ENCODE measurements at places on chromosomes 2 and 18.

GRCh38 chr2:236505648-236506047 lies 64.0 kb upstream of the ACKR3 start:
- no peak for DNase-seq

DNA sequence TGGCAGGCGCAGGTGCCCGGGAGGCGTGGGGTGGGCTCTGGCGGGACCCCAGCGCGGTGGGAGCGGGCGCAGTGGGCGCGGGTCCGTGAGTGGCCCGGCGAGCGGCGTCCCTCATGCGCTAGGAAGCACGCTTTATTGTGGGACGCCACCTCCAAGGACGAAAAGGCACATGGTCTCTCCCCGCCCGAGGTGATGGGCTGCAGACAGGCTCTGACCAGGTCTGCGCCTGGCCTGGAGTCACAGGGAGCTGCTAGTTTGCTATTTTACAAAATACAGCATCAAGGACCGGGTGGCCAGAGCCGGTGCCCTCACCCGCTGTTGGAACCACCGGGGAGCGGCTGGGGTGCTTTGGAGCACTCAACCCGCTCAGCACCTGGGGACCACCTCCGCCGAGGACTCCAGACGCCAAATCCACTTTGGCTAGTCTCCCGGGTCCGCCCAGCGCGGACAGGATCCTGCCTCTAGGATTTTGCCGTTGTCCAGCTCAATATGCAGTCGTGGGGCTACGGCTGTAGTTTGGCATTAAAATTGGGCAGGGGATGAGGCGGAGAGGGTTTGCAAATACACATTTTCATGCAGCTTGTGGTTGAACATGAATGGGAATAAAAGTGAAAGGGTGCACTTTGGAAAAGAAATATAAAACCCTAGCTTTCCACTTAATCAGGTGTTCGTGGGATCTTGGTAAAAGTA lies 65.4 kb downstream of the LRRFIP1 start:
- DNase-seq = no peak

DNA sequence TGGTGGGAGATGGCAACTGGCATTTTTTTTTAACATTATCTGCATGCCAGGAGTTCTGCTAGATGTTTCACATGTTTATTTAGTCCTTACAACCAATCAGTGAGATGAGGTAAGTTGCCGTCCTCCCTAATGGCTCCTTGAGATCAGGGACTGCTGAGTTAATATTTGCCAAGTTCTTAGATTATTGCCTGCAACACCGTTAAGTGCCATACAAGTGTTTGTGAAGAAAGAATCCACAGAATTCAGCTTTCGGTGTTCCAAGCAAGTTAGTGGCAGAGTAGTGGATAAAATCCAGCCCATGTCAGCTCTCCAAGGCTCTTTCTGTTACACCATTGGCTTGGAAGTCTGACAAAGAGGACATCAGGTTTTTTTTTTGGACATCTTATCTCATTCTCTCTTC lies 95.9 kb downstream of the C1QL2 start:
- no peak for DNase-seq

DNA sequence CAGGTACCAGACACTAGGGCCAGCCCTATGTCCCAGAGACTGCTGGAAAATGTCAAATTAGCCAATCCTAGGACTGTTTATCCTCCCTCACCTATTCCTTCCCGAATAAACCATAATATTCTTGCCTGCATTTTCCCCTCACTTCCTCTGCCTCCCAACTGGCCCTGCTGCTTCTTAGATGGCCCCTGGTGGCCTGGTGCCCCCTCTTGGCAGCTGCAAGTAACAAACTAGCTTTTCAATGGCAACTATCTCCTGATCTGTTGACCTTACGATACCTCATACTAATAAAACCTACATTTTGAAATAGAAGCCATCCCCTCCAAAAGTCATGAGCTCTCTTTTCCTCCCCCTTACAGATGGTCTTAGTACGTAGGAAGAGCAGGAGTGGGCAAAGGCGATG lies 132.0 kb downstream of the ALPK2 start:
- no peak for DNase-seq

GRCh38 chr2:6958616-6959235 lies 41.5 kb downstream of the RNF144A start:
- no peak for DNase-seq

DNA sequence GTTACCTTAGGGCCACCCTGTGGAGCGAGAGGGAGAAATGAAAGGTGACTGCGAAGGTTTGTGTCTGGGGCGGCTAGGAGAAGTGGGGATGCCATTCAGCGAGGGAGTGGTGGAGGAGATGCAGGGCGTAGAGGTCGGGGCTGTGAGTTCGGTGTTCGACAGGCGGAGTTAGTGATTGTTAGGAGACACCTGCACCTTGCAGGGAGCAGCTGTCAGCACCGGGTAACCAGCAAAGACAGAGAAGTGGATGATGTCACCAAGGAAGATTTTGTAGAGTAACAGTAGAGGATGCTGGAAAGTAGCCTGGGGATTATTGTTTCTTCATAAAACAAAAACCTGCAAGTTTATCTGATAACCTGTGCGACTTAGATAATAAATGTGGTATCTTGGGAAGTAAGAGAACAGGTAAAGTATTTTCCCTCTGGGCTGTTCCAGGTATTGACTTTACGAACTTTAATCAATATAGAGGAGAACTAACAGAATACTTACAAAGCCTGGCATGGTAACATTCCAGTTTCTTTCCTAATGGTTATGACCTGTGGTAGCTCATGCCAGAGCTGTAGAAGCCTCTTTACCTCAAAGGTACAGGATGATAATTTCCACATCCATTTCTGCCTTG lies 63.8 kb downstream of the SPTBN1 start:
- DNase-seq = no peak

DNA sequence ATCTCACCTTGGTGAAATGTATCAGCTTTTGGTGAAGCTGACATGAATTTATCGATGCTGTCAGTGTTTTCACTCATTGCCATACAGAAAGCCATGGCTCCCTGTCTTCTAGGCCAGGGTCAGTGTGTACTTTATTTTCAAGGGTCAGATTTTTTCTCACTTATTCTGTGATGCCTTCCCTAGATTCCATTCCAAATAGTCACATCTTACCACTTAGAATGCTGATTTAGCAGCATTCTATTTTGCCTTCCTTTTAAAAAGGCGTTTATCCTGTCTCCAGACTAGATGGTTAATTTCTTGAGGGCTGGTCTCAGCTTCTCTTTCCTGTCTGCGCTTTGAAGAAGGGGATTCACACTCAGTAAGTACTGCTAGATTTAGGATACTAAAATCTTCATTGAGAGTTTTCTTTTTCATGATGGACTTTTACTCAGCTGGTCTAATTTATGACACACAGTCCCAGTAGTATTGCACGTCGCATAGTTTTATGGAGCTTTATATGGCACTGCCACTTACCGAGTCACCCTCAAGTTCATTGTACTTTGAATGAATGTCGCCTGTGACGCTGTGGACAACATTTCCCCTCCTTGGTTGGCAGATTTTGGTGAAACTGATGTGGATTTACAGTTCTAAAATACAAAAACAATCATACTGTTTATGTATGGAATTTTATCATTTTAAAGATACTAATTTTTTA lies 194.0 kb downstream of the ZNF407 start:
- DNase-seq = no peak

GRCh38 chr18:9952633-9953416 lies 39.0 kb downstream of the VAPA start:
- no peak for DNase-seq
